ENCODE measurements at places on chromosomes 2 and 18. TPM values are rescaled to one million over a fixed set of nuclear protein-coding genes. Genes with fewer than 3 reads are reported as not detected.

WDR43 gene
- 92.5 TPM for total RNA-seq

SPATA3 gene
- not detected for total RNA-seq

CIDEA gene
- not detected for total RNA-seq

LMAN2L gene
- total RNA-seq = 8.8 TPM

All from T-helper 1 cell treated with Interleukin-12 subunit alpha and Interleukin-12 subunit beta and Interleukin-4 antibody, amounts not matched to agents 30 ng/mL and 1 ng/mL, for 36 hours (primary cell).